ENCODE measurements at places on chromosomes 5 and 9. TPM values are rescaled to one million over a fixed set of nuclear protein-coding genes. Genes with fewer than 3 reads are reported as not detected.
A peak's percentile ranks its signal among the peaks of the same experiment; 100 is the strongest.

The C9orf85 gene
- 11.4 TPM for total RNA-seq

The SPINK13 gene
- not detected for total RNA-seq

DNA sequence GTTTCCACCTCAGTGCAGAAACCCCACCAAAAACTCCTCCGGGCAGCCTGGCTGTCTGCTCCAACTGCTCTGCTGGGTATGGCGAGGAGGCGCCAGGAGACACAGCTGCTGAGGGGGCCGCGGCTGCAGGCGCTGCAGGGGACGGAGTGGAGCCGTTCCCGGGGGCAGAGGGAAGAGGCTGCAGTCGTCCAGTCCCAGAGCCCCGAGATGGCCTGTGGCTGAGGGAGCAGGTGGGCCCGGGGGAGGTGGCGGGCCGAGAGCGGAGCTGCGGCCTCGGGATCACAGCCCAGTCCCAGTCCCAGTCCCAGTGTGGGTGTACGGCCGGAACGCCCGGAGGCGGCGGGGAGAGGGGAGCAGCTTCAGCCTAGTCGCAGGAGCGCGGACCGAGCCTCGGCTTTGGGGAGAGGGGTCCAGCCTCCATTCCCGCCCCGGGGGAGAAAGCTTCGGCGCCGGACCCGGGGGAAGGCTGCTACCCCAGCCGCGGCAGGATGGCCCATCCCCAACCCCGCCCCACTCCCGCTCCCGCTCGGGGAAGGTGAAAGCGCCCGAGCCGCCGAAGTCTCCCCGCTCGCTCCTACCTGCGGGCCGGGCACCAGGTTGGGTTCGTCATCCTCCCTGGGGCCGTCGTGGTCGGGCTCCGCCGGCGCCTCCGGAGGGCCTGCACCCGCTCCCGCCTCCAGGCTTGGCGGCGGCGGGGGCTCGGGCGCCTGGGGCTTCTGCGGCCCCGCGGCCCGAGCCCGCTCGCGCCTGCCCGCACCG is 513 bp downstream of the FAM193B start:
- peak; percentile 27 for DNase-seq

- no peak for DNase-seq
These were observed 50.8 kb downstream of the ITGA1 start for GRCh38 chr5:52838326-52839015.

- no peak for DNase-seq
These were observed 137.8 kb upstream of the ANKH start for GRCh38 chr5:15009420-15009819.

All from activated T-cell treated with anti-CD3 and anti-CD28 coated beads, Interleukin-2, amount 50 U/mL, for 4 hours (primary cell).